ENCODE measurements at places on chromosomes 3 and 15. TPM values are rescaled to one million over a fixed set of nuclear protein-coding genes. Genes with fewer than 3 reads are reported as not detected.

DNA sequence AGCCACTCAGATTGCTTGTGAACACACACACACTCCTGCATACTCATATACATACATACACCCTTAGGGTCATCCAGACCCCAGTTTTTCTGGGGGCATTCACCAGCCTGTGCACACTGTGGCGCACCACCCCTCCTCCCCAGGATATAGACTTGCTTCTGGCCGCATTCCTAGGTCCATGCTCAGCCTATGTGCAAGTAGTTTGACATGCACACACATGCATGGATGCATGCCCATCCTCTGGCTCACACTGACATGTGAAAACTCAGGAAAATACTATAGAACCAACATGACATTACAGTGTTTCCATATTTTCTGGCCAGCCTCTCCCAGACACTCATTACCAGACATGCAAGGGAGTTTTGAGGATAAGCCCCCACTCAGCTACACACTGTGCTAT is 79.3 kb upstream of the POLG start:
- DNase-seq: no peak

SEMA3G gene
- total RNA-seq: 16.2 TPM

- no peak for DNase-seq
These were observed 208.3 kb downstream of the SCAPER start for GRCh38 chr15:76696840-76697239.

CDCP1 gene
- total RNA-seq: 8.5 TPM

ABHD10 gene
- total RNA-seq: 46.2 TPM

GRCh38 chr15:63243101-63243500 is 34.3 kb upstream of the APH1B start:
- no peak for DNase-seq

DNA sequence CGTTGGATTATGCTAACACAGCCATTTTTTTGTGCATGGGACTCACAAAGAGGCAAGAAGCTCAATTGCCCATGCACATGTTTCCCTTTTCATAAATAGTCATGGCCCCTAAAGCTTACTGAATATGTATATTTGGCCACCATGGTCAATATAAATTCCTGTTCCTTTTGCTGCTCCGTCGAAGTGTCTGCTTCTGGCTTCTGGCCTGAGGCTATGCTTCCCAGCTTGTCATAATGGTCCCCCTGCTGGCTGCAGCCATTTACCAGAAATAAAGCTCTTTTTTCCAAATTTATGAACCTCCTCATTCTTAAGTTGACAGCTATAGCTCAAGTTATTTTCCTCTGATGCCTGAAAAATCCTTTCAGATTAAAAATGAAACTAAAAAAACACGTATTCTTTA is 602.1 kb downstream of the VGLL3 start:
- no peak for DNase-seq

GRCh38 chr3:142904639-142905436 is 16.0 kb upstream of the PCOLCE2 start:
- no peak for DNase-seq

IL12A gene
- total RNA-seq: 0.30 TPM

DNA sequence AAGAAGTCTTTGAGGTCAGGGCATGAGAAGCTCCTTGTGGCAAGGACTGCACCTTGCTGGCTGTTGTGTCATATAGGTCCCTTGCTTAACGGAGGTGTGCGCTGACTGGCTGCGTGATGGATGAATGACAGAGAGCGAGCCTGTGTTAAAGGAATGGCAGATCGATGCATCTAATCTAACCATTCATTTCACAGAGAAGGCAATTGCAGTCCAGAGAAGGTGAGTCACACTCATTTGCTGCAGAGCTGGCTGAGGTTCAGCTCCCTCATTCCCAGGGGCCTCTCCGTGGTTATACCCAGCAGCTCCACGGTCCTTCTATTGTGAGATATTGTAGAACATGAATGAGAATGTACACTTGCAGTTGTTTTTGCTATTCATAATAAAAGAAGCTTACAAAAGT is 289.3 kb downstream of the EPHB1 start:
- no peak for DNase-seq

TEX9 gene
- total RNA-seq: 12.2 TPM

DNA sequence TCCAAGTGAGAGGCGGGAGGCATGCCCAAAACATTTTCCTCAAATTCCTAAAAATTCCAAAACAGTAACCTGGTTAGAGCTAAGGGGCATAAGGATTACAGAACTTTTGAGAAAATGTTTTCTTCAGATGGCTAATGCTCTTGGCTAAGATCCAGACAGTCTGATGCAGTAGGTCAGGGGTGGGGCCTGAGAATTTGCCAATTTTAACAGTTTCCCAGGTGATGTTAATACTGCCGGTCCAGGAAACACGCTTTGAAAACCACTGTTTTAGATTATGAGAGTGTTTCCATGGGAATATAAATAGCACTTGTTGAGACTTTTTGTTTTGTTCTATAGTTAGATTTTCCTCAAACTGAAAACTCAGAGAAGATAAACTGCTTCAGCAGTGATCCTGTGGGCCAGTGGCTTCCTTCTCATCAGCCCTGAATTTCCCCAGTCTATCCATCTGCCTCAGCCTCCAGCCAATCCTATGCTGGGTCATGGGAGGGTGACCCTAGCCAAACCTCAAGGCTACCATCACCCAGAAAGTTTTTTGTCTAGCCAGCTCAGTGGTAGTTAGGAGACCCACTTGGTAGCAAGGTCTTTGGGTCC is 71.6 kb upstream of the ACP3 start:
- no peak for DNase-seq

DNA sequence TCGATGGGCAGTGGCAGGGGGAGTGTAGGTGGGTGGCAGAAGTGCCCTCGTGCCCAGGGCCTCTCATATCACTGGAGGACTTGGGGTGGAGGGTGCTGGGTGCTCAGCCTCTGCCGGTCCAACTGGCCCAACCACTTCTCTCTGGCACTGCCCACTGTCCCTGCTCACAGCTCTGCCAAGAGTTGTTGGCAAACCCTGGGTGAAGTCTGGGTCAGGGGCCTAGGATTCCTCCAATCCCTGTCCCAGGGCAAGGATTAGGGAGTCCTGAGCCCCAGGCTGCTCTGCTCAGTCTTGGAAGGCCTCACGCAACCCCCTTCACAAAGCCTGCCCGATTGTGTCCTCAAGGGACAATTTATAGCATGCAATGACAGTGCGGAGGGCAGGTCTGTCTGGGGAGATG is 5.2 kb upstream of the PRKCD start:
- no peak for DNase-seq

DNA sequence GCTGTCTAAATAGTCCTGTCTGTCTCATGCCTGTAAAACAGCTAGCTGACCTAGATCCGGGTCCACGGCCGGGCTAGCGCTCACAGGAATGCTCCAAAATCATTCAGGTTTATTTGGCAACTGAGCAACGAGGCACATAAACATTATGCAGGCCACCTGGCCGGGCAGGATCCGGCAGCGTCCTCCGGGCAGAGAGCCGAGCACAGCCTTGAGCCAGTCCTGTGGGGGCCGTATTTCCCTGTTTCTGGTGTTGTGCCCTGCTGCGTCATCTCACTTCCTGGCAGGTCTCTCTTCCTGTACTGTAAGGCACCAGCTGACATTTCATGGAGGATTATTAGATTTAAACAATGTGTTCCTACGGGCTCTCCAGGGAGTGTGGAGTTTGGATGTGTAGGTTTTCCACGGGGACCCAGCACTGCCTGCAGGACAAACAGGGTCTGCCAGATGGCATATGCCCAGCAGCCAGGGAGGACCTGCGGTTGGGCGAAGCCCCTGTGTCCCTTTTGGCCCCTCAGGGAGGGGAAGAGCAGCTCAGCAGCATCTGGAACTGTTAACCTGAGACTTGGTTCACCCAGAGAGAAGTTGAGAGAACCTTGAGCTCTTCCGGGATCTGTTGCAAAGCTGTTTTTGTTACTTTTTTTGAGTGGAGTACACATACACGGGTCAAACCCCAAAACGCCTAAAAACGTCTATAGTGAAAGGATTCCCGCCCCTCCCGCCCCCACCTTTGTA is 16.6 kb upstream of the LRRK1 start:
- peak; percentile 89 for DNase-seq
